ENCODE measurements at places on chromosomes 11 and 22. TPM values are rescaled to one million over a fixed set of nuclear protein-coding genes. Genes with fewer than 3 reads are reported as not detected.

The MPZL2 gene
- total RNA-seq = 106 TPM

The IFITM10 gene
- 1.2 TPM for total RNA-seq

The CCDC73 gene
- not detected for total RNA-seq

The RPLP2 gene
- 347 TPM for total RNA-seq

The PHETA2 gene
- 6.7 TPM for total RNA-seq

The C11orf42 gene
- total RNA-seq = not detected

The GAB4 gene
- total RNA-seq = not detected

The PAX6 gene
- total RNA-seq = not detected

The CHRM1 gene
- not detected for total RNA-seq

The CRKL gene
- total RNA-seq = 71.3 TPM

The PHLDB1 gene
- total RNA-seq = 10.2 TPM

The KCNE3 gene
- total RNA-seq = not detected

The NECTIN1 gene
- total RNA-seq = 90.4 TPM

The P2RX6 gene
- total RNA-seq = not detected

The RASSF10 gene
- 1.5 TPM for total RNA-seq

The KRTAP5-9 gene
- total RNA-seq = not detected

The FADS2 gene
- 63.5 TPM for total RNA-seq

The VPREB1 gene
- not detected for total RNA-seq

The PAMR1 gene
- 2.6 TPM for total RNA-seq

The ZNF280A gene
- total RNA-seq = not detected

The ADM2 gene
- 4.3 TPM for total RNA-seq

The VSTM5 gene
- 2.4 TPM for total RNA-seq

The MOV10L1 gene
- total RNA-seq = 0.64 TPM

The GVQW3 gene
- 0.43 TPM for total RNA-seq

The THYN1 gene
- total RNA-seq = 74.7 TPM

The TIMP3 gene
- total RNA-seq = 77.6 TPM

The PARVA gene
- total RNA-seq = 9.0 TPM

The PC gene
- total RNA-seq = 29.4 TPM

The OR8K1 gene
- total RNA-seq = not detected

The SULT4A1 gene
- not detected for total RNA-seq

The APOL6 gene
- 9.8 TPM for total RNA-seq

The RFPL3 gene
- not detected for total RNA-seq

The ZNF215 gene
- total RNA-seq = 3.8 TPM

The MRGPRE gene
- total RNA-seq = 0.72 TPM

The SMC1B gene
- total RNA-seq = not detected

The MRGPRF gene
- not detected for total RNA-seq

The MMP10 gene
- total RNA-seq = 7.7 TPM

The CENPM gene
- 7.7 TPM for total RNA-seq

The LDHAL6A gene
- total RNA-seq = not detected

The CHRNA10 gene
- 0.48 TPM for total RNA-seq

The EXPH5 gene
- 11.7 TPM for total RNA-seq

The BIK gene
- 61.0 TPM for total RNA-seq

The TMEM138 gene
- 16.8 TPM for total RNA-seq

The EPS8L2 gene
- total RNA-seq = 183 TPM

The KIRREL3 gene
- total RNA-seq = not detected

The CSNK2A3 gene
- 2.2 TPM for total RNA-seq

The HTR3A gene
- not detected for total RNA-seq

The PPP6R3 gene
- total RNA-seq = 95.3 TPM

All from tracheal epithelial cell (primary cell).